ENCODE measurements at places on chromosomes 11 and 22.

- no peak for DNase-seq
Observed at GRCh38 chr22:50144005-50144614, 26.4 kb upstream of the PANX2 start.

GRCh38 chr11:34631737-34632104 lies 10.8 kb downstream of the EHF start:
- DNase-seq: no peak

DNA sequence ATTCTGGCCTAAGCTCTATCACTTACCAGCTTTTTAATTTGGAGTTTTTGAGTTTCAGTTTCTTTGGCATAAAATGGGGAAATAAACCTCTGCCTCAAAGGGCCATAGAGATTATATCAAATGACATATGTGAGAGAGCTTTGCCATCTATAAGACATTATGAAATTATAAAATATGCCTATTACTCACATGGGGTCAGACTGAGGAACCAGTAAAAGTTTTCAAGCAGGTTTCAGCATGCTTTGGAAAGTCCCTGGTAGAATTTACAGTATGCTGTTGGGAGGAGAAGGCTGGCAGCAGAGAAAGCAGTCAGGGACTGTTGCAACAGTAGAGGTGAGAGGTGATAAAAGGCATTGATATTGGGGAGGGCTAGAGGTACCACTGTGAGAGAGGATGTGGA lies 13.6 kb upstream of the MTNR1B start:
- DNase-seq: no peak

- no peak for DNase-seq
Observed at GRCh38 chr11:128481135-128481534, 106.2 kb downstream of the ETS1 start.

DNA sequence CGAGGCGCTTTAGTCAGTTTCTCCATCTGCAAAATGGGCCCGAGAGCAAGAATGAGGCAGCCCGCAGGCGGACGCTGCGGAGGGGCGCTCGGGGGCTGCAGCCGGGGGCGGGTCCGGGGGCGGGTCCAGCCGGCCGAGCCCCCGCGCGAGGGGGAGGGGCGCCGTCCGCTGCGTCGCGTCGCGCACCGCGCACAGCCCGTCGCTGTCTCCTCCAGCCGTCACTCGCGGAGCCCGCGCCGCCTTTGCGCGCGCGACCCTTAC lies 282 bp downstream of the PC start:
- DNase-seq: no peak

- no peak for DNase-seq
Observed at GRCh38 chr22:41504397-41504796, 35.5 kb downstream of the ACO2 start.

GRCh38 chr22:30181459-30182349 lies 64.9 kb downstream of the LIF start:
- DNase-seq: no peak

DNA sequence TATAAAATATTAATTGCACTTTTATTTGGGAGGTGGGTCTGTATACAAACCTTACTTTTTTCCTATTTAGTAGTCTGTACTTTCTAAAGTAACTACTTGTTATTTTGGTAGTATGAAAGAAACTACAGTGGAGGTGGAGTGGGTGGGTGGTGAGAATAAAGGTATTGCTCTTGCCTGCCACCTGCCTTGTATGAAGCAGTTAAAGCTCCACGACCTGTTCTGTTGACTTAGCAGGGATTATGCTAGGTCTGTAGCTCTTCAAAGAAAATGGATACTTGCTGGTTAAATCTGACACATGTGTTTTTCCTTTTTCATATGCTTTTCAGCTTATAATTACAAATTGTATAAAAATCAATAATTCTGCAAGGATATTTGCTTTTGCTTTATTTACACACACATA lies 111.9 kb downstream of the EHF start:
- DNase-seq: no peak

- no peak for DNase-seq
Observed at GRCh38 chr11:1559111-1559951, 12.7 kb downstream of the DUSP8 start.
